ENCODE measurements at places on chromosomes 1 and 21. TPM values are rescaled to one million over a fixed set of nuclear protein-coding genes. Genes with fewer than 3 reads are reported as not detected.

GRCh38 chr1:53616927-53617326 lies 122.0 kb downstream of the GLIS1 start:
- no peak overlapping the region for H3K4me3 ChIP-seq
- H3K27ac ChIP-seq = no peak overlapping the region
- H3K27me3 ChIP-seq = no peaks in the 10 kb centered on the region
- DNase-seq = peak; percentile 62
- H3K4me1 ChIP-seq = no peaks in the 10 kb centered on the region
- no peaks in the 10 kb centered on the region for H3K36me3 ChIP-seq

DNA sequence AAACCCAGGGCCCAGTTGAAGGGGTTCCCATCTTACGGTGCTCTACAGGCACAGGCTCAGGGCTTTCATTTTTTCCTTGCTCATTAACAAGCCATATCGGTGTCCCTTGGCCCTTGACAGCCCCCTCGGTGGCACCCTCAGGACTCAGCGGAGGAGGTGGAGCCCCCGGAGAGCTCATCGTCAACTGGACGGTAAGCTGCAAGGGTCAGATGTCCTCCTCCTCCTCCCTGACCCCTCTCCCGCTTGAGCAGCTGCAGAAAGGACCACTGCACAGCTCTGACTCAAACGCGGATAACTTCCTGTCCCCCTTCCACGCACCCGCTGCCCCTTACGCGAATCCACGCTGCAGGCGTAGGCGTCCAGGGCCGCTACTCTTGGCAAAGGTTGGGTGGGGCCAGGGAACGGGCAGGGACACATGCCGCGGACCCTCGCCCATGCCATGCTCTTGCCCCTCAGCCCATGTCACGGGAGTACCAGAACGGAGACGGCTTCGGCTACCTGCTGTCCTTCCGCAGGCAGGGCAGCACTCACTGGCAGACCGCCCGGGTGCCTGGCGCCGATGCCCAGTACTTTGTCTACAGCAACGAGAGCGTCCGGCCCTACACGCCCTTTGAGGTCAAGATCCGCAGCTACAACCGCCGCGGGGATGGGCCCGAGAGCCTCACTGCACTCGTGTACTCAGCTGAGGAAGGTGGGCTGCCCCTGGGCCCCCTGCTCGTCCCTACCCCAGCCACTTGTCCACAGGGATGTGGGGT lies 14.7 kb downstream of the TMEM81 start:
- H3K4me3 ChIP-seq = no peak overlapping the region
- no peaks in the 10 kb centered on the region for H3K4me1 ChIP-seq
- no peak for DNase-seq
- no peaks in the 10 kb centered on the region for H3K27me3 ChIP-seq
- H3K36me3 ChIP-seq = no peaks in the 10 kb centered on the region
- no peak overlapping the region for H3K27ac ChIP-seq

DNA sequence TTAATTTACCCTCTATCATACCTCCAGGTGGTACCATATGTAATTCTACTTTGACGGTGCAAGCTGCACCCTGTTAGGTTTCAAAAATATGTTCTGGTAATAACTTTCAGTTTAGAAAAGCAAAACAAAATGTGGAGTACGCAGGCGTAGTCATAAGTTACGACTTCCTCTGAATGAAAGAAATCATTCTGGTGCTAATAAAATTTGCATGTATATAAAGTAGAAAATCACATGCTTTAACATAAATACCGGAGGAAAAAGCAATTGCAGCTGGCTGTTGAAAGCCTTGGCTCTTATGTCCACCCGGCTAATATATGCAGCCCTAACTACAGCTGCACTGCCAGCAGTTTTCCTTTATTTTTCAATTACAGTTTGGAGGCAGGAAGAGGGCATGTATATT lies 65.2 kb upstream of the TMPRSS15 start:
- DNase-seq = no peak
- no peak overlapping the region for H3K4me3 ChIP-seq
- H3K36me3 ChIP-seq = peaks cover 3% of the 10 kb centered on the region
- H3K27ac ChIP-seq = no peak overlapping the region
- H3K4me1 ChIP-seq = no peaks in the 10 kb centered on the region

GRCh38 chr1:232223183-232223708 lies 406.7 kb downstream of the SIPA1L2 start:
- no peak overlapping the region for H3K27ac ChIP-seq
- no peak overlapping the region for H3K4me3 ChIP-seq
- peaks cover 10% of the 10 kb centered on the region for H3K4me1 ChIP-seq
- H3K27me3 ChIP-seq = peaks cover 35% of the 10 kb centered on the region
- peaks cover 13% of the 10 kb centered on the region for H3K36me3 ChIP-seq

The LRRC38 gene
- 0.72 TPM for total RNA-seq

Data from H9 (cell line).